ENCODE measurements at places on chromosomes 16 and 17.

GRCh38 chr17:61047515-61047914, 352.1 kb upstream of the TBX2 start:
- no peak for DNase-seq

GRCh38 chr16:11151156-11151884, 104.7 kb downstream of the SOCS1 start:
- DNase-seq = no peak

DNA sequence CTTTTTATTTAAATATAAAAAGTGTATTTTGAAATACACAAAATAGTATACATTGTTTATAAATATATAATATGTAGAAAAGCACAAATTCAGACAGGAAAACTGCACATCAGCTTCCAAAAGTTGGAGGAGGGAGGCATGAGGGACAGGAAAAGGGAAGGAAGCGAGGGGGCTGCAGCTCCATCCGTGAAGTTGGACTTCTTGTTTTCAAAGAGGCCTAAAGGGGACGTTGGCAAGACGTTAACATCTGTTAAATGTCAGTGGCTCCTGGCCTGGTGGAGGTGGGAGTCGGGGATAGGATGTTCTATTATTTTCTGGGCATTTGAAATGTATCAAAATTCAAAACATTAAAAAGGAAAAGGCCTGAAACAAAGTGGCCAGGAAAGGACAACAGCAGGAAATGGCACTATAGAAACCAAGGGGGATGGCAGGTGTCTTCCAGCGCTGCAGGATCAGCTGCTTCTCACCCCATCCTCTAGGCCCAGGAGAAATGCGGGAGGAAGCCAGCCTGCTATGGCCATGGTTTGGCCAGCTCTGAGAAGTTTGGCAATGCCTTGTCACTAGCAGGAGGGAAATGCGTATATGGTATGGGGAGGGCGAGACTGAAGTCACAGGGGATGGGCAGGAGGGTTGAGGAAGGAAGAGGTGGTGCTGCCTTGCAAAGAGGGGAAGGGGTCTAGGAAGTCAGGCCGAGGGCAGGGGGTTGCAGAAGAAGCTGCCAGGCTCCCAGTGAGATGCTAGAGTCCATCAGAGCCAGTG, 6.4 kb downstream of the CMTM2 start:
- DNase-seq = no peak

GRCh38 chr17:4184811-4185210, 41.8 kb downstream of the CYB5D2 start:
- DNase-seq = no peak

GRCh38 chr17:41307647-41308046, 1.5 kb downstream of the KRTAP16-1 start:
- DNase-seq = no peak

DNA sequence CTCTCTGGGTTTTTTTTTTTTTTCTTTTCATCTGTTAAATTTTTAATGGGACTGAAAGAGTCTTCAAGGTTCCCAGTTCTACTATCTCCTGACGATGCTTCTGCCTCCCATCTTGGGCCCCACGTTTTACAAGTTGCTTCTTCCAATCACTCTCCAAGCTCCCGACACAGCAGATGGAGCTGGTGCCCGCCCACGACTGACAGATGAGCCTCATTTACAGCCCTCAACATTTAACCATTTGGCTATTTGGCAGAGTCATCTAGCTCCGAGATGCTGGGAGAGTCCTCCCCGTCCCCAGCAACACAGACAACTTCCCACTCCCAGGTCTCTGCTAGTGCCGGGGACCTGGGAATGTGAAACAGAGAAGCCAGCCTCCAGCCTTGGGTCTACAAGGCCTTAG, 276.9 kb downstream of the SHISA9 start:
- no peak for DNase-seq

DNA sequence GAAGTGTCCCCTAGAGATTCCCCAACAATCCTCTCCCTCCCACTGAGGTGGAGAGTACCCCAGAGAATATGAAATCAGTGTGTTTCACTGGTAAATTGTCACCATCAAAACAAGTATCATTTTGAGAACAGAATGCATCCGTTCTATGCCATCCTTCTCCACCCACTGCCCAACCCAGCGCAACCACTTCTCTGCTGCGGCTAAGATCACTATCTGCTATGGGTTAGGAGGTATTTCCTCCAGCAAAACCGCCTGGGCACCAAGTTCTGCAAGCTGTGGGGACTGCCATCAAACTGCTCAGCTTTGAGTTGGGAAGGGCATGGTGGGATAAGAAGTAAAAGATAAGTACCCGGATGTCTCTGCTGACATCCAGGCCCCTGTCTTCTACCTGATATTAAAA, 24.4 kb downstream of the CNTNAP1 start:
- no peak for DNase-seq

DNA sequence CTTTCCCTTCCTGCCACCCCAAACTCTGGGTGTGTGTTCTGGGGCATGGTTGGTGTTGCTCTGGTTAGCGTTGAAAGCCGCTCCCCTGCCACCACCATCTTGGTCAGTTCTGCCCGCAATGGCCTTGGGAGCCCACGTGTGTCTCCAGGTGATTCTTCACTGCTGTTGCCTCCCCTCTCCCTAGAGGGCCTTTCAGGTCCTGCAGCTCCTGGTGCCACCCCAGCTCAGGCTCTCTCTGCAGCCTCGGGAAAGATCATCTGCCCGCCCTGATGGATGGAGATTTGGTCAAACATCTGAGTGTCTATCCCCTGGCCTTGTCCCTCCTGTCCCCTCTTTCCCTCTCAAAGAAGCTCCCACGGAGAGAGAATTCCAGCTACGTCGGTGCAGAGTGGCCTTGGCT, 241.3 kb downstream of the RBFOX3 start:
- DNase-seq = no peak

- DNase-seq = no peak
These were observed 60.2 kb upstream of the ARHGAP44 start for GRCh38 chr17:12729086-12729485.

- no peak for DNase-seq
These were observed 10.9 kb downstream of the MAF start for GRCh38 chr16:79589601-79590102.

DNA sequence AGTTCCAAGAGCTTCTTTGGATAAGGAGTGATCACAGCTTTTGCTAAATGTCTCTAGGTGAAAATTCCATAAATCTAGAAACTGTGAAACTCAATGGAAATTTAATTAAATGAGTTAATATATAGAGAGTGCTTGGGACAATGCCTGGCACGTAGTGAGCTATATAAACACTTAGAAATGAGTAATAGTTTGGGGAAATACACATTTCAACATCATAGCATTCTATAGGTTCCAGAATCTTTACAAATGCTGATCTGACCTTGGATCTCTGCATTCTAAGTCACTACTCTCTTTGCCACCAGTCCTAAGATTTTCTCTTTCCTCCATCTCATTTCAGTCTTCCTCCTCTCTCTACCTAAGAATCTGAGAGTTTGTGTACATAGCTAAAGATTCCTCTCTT, 175.6 kb downstream of the SOX9 start:
- DNase-seq = no peak

- DNase-seq = no peak
These were observed 20.8 kb downstream of the C17orf67 start for GRCh38 chr17:56812901-56813388.

DNA sequence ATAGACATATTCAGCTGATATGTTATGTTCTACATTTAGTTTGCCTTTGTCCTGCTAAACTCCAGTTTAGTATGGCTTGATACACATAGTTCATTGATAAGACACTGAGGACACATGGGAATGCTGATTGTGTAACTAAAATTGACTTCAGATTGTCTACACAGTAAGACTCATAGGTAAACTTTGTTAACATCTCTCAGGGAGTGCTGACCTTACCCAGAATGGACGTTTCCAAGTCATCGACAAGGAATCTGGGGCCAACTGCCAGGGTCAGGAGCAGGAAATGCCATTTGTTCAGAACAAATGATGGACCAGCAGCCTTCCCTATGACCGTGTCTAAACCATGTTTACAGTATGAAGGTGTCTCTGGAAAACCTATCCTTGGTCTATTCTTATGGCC, 58.7 kb downstream of the DYNLRB2 start:
- DNase-seq = no peak

GRCh38 chr16:29854520-29855100, 8.4 kb downstream of the CDIPT start:
- no peak for DNase-seq

- no peak for DNase-seq
These were observed 966 bp downstream of the MIEN1 start for GRCh38 chr17:39729280-39729851.

- DNase-seq = no peak
These were observed 623 bp downstream of the MBTPS1 start for GRCh38 chr16:84115919-84116719.

DNA sequence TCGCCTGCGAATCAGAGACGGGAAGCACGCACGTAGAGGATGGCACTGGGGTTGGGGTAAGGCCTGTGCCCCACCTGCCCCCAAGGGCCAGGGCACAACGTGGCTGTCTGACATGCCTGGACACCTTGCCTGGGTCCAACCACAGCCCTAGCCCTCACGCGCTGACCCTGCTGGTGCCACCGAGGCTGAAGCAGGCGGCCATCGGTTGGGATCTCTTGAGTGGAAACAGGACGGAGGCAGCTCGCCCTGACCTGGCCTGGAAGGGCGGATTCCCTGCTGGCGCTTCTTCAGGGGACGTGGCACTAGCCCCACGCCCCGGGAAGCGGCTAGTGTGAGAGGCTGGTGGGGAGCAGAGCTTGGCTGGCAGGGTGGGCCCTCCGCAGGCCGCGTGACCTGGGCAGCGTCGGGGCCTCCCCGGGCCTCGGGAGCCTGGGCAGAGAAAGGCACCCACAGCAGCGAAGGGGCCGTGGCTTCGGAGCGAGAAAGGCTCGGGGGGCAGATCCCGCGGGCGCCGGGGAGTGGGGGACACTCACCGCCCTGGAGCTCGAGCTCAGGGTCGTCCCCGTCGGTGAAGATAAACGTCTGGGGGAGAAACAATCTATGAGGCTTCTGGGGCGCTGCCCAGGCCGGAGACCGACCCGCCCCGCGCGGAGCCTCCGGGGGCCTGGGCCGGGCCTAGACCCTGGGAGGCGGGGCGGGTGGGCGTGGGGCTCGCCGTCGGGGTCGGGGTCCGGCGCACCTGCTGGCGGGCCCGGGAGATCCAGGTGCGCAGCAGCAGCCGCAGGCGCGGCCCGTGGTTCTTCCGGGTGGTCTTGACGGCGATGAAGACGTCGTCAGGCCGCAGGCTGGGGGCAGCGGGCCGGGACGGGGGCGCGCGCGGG, 610 bp downstream of the RFNG start:
- DNase-seq = no peak

GRCh38 chr17:17790637-17791464, 45.9 kb downstream of the SREBF1 start:
- DNase-seq = no peak

DNA sequence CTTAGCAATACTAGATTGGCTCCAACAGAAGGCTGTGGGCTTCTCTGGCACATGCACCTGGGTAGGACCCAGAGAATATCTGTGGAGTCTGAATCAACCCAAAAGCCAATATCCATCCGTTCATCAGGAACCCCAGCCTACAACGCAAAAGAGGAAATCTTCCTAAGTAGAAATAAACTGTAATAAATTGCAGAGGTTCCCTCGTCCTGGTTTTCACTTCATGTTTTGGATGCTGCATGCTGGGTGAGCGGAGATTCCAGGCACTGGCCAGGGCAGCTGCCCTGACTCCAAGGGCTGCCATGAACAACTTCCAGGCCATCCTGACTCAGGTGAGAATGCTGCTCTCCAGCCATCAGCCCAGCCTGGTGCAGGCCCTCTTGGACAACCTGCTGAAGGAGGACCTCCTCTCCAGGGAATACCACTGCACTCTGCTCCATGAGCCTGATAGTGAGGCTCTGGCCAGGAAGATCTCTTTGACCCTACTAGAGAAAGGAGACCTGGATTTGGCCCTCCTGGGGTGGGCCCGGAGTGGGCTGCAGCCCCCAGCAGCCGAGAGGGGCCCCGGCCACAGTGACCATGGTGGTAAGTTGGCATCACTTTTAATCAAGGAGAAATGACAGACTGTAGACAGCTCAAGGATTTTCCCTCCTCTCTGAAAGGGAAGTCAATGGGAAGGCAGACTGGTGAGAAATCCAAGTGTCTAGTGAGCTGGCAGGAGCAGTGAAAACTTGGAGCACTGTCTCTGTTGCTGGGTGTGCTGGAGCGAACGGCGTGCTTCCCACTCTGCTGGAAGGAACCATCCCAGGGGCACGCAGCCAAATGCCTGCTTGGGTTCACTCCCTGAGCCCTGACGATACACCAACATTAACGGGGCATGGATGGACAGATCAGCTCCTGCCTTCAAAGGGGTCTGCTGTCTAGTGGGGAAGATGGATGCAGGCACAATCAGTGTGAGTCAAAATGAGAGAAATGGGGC, 10.7 kb upstream of the CIITA start:
- DNase-seq = no peak

- DNase-seq = no peak
These were observed 33.5 kb upstream of the EMP2 start for GRCh38 chr16:10613785-10614485.

DNA sequence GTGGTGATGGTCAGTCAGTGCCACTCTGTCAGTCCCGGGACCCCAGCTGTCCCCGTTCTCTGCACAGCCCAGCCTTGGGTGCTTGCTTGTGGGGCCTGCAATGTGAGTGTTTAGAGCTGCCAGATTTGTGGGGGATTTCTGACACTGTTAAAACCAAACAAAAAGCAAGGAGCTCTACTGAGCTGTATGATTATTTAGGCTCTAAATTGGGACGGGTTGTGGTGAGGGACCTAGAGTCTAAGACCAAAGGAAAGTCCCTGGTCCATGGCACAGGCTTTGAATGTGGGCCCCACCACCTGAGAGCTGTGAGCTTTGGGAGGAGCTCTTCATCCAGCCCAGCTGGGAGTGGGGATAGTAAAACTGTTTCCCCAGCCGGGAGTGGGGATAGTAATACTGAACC, 63.3 kb downstream of the KSR1 start:
- no peak for DNase-seq

- no peak for DNase-seq
These were observed 128.2 kb downstream of the CEP112 start for GRCh38 chr17:66063686-66064085.

DNA sequence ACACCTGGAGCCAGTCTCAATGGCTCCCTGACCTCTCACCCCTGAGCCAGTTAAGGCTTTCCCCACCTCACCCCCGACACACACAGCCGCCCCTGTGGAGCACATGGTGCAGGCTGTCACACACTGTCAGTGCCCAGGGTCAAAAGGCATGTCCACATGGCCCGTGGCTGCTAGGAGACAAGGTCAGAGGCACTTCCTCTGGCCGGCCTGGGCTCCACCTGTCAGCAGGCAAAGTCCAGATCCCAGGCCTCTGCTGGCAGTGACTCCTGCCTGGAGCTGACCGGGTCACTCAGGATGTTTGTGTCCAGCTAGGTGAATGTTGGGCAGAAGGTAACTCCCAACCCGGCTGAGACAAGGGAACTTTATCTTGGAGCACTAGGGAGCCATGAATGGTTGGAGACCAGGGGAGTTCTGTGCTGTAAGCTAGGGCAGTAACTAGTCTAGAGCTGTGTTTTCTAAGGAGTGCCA, 6.0 kb downstream of the SREBF1 start:
- no peak for DNase-seq

GRCh38 chr16:78290395-78290794, 190.9 kb downstream of the WWOX start:
- DNase-seq = no peak

GRCh38 chr16:27127308-27127707, 60.6 kb downstream of the C16orf82 start:
- DNase-seq = peak; percentile 60

- no peak for DNase-seq
These were observed 25.1 kb upstream of the IL17C start for GRCh38 chr16:88613293-88613692.

All from AG04449 (cell line).